ENCODE measurements at places on chromosomes 4 and X.

GRCh38 chr4:142516686-142517526 lies 329.2 kb downstream of the INPP4B start:
- DNase-seq: no peak

DNA sequence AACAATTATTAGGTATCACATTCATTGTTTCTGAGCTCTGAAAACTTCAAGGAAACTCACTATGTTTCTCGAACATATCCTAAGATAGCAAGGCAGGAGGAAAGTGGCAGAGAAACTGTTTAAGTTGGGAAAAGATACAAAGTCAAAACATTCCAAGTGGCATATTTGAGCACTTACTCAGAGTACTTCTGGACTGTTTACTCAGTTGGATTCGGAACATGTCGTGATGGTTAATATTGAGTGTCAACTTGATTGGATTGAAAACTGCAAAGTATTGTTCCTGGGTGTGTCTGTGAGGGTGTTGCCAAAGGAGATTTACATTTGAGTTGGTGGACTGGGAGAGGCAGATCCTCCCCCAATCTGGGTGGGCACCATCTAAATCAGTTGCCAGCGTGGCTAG lies 298.3 kb downstream of the IL1RAPL2 start:
- DNase-seq: no peak

GRCh38 chr4:7929118-7929951 lies 10.3 kb downstream of the AFAP1 start:
- no peak for DNase-seq

DNA sequence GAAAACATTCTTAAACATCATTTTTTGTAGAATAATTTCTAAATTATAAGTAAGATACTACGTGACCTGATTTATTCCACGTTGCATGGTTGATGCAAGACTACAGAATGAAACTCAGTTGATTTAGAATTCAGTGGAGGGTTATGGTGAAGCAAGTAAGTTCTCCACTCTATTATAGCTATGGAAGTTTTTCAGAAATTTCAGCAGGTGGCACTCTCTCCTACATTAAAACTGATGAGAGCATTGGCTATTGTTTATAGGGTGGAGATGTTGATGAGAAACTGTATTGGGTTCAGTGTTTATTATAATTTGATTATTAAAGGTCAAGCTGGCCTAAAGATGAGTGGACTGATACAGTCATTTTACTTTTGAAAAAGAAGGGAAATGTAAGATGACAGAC lies 88.0 kb downstream of the FNIP2 start:
- DNase-seq: no peak

- no peak for DNase-seq
Measured at GRCh38 chr4:184451726-184452125, 22.6 kb downstream of the IRF2 start.

GRCh38 chr4:2089222-2089621 lies 30.1 kb downstream of the NAT8L start:
- DNase-seq: no peak

- no peak for DNase-seq
Measured at GRCh38 chr4:96448315-96448872, 608.5 kb downstream of the PDHA2 start.

- DNase-seq: no peak
Measured at GRCh38 chr4:20624793-20625374, 75.4 kb upstream of the PACRGL start.

DNA sequence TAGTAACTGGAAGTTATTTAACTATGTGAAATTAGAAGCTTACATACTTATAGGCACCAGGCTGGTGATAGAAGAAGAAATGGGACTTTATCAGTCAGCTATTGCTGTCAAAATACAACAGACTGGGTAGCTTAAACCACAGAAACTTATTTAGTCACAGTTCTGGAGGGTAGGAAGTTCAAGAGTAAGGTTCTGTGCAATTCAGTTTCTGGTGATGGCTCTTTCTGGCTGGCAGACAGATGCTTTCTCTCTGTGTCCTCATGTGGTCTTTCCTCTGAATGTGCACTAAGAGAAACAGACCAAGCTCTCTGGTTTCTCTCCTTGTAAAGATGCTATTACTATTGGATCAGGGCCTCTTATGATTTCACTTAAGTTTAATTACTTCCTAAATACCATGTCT lies 92.1 kb upstream of the ANKRD50 start:
- no peak for DNase-seq

DNA sequence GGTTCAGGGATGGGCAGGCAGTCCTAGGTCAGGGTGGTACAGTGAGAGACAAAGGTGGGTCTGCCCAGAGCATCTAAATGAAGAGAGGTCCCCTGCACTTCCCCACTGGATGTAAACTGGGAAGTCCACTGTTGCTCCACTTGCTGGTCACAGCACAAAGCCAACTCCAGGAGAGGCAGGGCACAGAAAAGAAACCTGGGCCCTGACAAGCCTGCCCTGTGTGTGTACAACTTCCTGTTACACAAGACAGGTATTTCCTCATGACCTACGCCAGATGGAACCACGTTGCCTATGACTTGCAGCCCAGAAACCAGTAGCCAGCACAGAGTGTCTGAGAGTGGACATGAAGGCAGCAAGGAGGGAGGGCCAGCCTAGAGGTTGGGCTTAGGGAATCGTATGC lies 161.8 kb downstream of the SH3KBP1 start:
- DNase-seq: no peak

DNA sequence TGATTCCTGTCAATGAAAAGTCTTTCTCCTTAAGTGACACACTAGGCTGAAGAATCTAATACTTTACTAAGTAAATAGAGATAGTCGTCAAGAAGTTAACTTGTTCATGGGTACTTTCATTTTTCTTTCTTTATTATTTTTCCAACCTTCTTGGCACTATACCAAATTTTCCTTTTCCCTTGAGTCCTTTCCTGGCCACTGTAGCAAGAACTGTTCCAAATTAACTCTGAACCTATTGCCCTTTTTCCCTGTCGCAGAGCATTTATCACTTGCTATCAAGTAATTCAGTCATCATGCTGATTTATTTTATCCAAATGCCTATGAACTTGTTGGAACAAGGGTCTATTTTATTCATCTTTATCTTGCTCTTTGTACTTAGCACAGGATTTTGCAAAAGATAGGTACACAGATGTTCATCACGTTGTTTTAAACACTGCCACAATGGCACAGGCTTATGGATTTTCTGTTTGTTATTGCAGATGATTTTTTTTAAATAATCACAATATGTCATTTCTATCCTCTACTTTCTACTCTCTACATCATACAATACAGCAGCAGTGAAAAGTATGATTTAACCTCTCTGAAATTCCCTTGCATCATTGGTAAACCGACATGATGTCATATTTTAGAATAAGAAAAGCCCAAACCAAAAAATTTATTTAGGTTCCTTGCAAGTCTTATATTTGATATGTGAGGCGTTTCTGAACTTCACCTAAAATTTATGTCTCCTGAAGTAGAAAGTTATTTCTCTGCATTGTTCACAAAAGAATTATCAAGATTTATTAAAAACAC lies 2352.3 kb downstream of the PCDH7 start:
- no peak for DNase-seq

DNA sequence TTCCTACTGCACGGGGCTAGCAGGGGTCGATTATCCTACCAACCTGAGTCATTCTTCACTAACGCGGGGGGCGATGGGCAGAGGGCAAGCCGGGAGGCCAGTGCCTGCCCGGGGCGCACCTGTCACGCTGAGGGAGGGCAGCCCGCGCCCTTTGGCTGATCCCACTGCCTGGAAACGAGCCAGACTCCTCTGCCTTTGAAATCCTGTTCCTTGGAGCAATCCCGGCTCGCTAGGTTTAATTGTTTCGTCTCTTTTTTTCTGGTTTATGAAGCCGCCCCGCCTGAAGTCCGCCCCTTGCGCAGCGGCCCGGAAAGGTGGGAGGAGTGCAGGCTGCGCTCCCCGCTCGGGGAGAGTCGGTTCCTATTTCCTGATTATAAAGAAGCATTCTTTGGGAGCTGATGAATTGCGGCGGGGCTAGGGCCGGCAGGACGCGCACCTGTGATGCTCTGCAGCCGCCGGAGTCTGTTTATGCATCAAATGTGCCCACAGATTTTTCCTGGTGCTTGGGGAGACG lies 484.2 kb downstream of the BCOR start:
- DNase-seq: peak; percentile 38

- DNase-seq: no peak
Measured at GRCh38 chr4:155675709-155676429, 9.2 kb downstream of the GUCY1A1 start.

- DNase-seq: no peak
Measured at GRCh38 chr4:189071241-189071640, 869.4 kb upstream of the FRG1 start.

GRCh38 chr4:56773346-56773745 lies 48.2 kb downstream of the SPINK2 start:
- no peak for DNase-seq

- DNase-seq: no peak
Measured at GRCh38 chr4:74006009-74006476, 7.6 kb upstream of the CXCL5 start.

DNA sequence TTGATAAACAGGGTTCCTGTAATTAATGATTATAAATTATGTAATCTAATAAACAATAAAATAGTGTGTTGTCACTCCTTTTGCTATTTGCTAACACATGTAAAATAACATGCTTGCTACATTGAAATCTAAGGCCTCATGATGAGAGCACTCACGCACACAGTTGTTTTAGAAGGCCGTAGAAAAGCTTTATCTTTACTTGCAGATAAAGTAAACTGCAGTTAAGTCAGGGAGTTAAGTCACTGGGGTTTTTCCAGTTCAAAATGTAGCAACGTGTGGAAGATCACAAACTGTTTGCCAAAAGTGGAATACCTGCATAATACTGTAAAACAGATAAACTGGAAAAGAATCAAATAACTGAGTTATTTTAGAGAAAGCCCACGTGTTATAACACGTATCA lies 187.3 kb upstream of the PACRGL start:
- DNase-seq: no peak

DNA sequence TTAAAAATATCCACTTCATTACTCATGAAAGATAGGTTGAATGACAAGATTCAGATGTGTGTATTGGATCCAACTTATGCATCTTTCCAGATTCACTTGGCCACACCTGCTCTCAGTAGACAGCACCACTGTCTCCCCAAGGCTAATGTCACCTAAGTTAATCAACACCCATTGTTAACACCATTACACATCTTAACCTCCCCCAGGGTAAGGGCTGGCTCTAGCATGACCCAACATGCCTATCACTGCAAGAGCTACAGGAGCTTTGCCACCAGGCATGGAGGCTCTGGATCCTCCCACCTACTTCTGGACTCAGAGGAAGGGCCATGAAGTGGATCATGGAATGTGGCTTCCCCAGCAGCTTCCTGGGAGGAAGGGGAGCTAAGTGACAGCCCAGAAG lies 32.8 kb upstream of the LSM6 start:
- no peak for DNase-seq
